Activated CD4-positive, alpha-beta T cell treated with anti-CD3 and anti-CD28 coated beads, Interleukin-10, Interleukin-2, amounts not matched to agents 100 ng/mL and 50 ng/mL, durations not matched to agents 16 hours and 8 hours (primary cell): ENCODE measurements at places on chromosomes 11 and 22.

DNA sequence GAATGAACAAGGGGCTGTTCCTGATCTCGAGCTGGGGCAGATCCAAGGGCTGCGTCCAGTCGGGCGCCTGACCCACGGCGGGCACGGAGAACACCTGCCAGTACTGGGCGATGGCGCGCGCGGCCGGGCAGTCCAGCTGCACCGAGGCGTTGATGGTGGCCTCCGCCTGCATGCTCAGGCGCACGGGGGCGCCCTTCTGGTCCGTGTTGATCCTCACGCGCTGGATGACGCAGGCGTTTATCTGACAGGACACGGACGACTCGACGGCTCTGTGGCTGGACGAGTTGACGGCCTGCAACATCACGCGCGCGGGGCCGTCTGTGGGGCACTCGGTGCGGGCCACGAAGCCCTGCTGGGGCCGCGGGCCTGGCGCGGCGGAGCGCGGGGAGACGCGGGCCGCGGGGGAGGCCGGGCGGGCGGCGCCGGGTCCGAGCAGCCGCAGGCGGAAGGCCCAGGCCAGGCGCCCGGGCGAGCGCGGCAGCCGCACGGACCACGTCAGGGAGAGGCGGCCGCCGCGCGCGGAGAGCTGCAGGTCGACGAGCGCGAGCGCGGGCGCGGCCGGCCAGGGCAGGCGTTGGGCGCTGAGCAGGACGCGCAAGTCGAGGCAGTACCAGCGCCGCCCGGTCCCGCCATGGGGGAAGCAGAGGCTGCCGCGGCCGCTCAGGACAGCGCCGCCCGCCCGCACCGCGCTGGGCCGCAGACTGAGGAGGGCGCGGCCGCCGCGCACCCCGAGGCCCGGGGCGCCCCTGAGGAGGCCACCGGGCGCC is 511 bp downstream of the PKDREJ start:
- DNase-seq = peak; percentile 36

DNA sequence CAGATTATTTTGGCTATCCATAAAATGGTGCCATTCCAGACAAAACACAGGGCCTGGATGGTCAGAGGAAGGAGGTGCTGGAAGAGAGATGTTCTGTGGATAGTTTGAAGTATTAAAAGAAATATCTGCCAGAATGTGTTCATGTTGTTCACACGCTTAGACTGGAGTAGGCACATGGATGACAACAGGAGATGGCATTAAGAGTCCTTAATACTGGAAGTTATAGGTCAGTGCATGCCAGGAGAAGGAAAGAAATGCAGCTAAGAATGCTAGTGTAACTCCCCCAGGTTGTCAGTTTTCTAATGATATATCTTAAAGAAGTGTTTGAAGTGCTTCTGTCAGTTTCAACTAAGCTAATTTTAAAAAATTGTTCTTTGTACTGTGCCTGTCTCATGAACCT is 20.2 kb downstream of the KREMEN1 start:
- no peak for DNase-seq

GRCh38 chr11:79363256-79363655 is 77.6 kb downstream of the TENM4 start:
- DNase-seq = no peak

GRCh38 chr11:6321961-6322362 is 1.7 kb upstream of the CAVIN3 start:
- DNase-seq = peak; percentile 54

DNA sequence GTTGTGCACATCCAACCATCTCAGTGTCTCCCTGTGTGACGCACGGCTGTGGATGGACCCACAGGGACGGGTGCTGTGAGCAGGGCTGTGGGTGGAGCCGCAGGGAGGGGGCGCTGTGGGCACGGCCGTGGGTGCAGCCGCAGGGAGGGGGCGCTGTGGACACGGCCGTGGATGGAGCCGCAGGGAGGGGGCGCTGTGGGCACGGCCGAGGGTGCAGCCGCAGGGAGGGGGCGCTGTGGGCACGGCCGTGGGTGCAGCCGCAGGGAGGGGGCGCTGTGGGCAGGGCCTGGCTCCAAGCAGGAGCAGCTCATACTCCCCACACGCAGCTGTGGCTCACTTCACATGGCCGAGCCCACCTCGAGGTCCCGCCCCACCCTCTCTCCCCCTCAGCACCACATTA is 6.0 kb upstream of the MAPK11 start:
- DNase-seq = peak; percentile 81

- DNase-seq = no peak
Observed at GRCh38 chr11:12853652-12854296, 155.3 kb upstream of the RASSF10 start.

GRCh38 chr11:41665441-41666360 is 206.2 kb upstream of the LRRC4C start:
- no peak for DNase-seq

DNA sequence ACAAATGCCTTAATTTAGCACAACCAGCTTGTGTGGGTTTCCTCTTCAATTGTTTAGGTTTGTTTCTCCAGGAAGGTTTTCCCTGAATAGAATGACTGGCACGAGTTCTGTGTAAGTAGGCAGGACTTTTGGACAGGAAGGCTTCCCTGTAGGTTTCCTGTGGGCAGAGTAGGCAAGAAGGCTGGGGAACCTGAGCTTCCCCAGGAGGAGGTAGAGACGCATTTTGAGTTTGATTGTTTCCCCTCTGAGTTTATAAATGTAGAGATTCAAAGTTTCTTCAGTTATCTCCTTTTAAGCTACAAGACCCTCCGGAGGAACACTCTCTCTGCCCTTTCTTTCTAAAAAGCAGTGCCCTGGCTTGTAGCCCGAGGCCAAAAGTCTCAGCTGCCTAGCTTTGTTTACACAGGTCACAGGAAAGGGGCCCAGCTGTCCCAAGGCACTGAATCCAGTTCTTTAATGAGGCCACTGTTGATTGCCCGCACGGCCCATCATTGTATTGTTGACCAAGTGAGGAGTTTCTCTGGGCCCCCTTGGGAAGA is 66.6 kb upstream of the RDX start:
- DNase-seq = no peak

- DNase-seq = no peak
Observed at GRCh38 chr11:65695459-65696241, 16.4 kb upstream of the KAT5 start.

- DNase-seq = no peak
Observed at GRCh38 chr22:38937036-38937435, 20.4 kb upstream of the APOBEC3A start.

DNA sequence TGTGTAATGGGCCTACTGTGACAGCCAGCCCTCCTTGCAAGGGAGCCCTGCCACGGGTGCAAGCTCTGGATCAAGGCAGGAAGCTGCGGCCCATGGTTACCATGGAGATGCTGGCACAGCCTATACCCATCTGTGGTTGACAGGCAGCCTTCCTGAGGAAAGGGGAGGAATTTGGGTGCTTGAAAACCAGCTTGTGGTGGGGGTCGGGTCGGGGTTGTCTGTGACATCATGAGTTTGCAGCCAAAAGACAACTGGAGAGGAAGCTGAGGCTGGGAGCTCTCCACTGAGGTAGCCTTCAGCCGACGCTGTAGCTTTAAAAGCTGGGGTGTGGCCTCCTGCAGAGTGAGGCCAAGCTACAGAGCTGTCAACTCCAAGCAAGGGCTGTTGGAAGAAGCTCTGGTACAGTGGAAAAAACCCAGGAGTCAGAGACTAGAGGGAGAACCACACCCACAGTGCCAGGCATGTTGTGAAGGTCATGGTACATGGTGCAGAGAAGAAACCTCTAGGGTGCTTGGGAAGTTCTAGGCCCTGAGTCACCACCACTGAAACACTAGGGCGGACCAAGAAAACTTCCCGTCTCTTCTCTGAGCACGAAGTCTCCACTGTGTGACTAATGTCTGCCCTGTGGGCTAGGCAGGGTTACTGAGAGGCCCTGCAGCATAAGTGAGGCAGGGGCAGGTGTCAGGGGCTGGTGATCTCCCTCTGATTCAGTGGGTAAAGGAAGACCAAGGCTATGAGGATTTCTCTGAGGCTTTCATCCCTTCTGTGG is 10.8 kb upstream of the LDHA start:
- DNase-seq = peak; percentile 90

DNA sequence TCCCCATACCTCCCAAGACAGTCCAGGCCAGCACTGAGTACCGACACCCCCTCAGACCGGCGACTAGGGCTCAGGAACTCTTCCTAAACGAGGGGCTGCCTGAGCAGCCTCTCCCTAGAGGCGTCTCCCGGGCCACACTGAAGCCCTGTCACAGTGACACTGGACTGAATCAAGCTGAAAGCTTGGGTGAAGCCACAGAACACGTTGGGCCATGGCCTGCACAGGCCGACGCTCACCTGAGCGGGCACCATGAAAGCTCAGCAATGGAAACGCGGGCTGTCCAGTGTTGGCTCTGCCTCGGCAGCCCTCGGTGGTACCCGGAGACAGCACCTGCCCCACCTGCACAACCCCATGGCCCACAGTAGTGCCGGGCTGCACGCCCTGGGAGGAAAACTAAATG is 42.7 kb upstream of the MOB2 start:
- no peak for DNase-seq

- peak; percentile 47 for DNase-seq
Observed at GRCh38 chr22:40240686-40241085, 63.0 kb downstream of the TNRC6B start.

DNA sequence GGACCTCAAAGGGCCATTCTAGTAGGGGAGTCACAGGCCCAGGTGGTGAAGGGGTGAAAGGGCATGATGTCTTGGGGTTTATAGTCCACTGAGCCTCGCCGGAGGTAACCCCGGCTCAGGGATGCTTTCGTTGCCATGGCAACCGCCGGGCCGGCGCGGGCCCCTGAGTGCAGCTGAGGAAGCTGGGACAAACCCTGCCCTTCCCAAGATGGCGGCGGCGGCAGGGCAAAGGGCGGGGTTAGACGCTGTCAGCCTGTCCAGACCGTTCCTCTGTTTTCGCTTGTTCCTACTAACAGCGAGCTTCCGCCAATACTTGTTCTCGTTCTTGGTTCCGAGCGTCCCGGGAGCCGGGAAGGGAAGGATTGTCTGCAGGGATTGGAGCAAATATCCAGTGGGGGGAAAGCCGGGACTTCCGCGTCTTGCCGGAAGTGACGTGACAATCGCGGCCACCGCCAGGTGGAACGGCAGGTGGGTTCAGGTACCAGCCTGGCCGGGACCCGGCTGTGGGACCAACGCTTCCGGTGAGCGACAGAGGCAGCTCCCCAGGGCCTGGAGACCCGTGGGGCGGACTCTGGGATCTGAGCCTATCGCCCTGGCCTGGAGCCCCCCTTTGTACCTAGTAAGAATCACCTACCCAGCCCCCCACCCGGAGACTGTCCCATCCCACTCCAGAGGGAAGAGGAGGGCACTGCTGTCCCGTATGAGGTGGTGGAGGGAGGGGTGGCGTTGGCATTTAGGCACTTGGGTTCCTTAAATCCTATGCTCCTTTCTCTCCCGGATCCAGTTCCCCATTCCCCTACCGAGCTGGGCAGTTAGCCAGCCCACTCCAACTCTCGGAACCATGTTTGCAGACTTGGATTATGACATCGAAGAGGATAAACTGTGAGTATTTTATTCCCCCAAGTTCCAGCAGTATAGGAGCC is at the start of gene PICK1:
PICK1 (plus strand) TSS at position 436 of the 923 bp plus-strand sequence; CDS start at position 842, 406 bp downstream.
- DNase-seq = peak; percentile 89

DNA sequence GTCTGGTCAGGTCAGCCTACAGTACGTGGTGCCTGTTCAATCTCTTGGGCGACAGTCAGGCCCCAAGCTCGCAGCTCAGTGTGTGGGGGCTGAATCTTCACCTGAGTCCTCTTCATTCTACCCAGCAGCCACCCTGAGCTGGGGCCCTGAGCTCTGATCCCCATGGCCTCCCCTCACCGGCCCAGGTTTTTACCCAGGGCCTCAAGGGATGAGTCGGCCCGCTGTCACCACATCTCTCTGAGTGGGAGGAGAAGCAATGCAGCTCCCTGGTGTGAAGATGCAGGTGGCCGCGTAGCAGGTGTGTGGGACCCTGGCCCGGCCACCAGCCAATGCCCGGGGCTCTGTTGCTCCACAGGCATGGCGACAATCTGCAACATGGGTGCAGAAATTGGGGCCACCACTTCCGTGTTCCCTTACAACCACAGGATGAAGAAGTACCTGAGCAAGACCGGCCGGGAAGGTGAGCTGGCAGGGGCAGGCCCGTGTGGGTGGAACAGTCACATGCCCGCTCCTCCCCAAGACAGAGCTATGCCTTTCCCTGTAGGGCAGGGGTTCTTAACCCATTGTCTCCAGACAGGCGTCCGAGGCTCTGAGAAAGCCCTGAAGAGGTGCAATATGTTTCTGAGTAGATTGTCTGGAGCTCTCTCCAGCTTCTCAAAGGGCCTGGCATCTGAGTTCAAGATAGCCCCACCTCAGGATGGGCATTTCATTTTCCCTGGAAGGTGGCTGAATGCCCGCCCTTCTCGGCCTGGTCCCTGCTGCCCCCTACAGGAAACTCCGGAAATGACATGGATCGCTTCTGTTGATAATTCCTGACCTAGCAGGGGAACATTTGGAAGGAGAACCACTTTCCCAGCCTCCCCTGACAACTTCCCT is 26.9 kb downstream of the POLR3H start:
- DNase-seq = no peak

DNA sequence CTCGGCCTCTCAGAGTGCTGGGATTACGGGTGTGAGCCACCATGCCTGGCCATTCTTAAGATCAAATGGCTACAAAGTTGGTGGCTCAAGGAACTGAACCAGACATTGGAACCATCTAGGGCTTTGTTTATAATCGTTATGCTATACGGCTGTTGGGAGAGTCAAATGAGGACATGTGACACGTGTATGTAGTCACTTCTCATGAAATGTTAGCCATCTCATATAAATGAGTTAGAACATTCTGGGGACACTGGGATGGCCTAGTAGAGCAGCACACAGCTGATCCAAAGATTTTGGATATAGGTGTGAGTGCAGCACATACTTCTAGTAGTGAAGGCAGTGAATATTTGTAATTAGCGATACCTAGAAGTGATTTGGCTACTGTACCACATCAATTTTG is 6.6 kb upstream of the RBM4 start:
- DNase-seq = no peak

DNA sequence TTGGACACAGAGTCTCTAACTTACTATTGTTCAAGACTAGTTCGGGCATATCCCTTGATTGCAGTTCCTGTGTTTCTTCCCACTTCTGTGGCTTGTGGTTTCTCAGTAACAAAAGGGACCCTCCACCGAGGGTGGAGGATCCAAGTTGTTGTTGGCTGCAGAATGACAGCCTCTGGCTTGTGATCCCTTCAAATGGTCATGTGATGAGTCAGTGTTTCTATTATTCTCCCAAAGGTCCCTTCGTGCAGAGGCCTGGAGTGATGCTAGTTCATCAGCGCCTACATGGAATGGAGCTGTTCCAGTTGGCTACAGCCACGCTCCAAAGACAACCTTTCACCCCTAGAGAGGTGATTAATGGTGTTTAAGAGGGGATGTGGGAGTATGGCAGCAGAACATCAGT is 2.6 kb upstream of the VWCE start:
- DNase-seq = no peak

DNA sequence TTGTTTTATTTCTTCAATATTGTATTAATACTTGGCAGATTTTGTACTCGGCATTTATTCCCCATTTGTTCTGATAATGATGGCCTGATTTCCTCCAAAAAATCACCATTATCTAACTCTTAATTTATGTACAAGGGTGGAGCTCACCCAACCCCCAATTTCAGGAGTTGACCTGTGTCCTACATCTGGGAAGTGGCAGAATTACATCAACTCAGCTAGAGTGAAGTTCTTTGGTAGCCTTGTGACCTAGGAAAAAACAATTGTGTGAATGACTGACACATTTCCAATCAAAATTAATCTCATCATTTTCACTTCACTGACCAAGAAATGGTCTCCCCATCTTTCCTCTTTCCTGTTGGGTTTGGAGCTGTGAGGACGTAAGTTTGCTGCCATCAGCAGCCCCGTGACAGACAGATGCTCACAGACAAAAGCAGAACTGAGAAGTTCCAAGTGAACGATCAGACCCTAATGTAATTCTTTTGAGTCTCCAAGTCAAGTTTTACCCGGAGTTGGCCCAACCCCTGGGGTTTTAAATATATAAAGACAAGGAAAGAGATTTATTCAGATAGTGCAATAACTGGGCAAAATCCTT is 16.6 kb upstream of the MS4A6E start:
- no peak for DNase-seq
